T follicular helper cell (primary cell): ENCODE measurements at places on chromosomes 5 and 9.
A peak's percentile ranks its signal among the peaks of the same experiment; 100 is the strongest.

- no peak for DNase-seq
Observed at GRCh38 chr9:33273972-33274328, 9.1 kb downstream of the CHMP5 start.

DNA sequence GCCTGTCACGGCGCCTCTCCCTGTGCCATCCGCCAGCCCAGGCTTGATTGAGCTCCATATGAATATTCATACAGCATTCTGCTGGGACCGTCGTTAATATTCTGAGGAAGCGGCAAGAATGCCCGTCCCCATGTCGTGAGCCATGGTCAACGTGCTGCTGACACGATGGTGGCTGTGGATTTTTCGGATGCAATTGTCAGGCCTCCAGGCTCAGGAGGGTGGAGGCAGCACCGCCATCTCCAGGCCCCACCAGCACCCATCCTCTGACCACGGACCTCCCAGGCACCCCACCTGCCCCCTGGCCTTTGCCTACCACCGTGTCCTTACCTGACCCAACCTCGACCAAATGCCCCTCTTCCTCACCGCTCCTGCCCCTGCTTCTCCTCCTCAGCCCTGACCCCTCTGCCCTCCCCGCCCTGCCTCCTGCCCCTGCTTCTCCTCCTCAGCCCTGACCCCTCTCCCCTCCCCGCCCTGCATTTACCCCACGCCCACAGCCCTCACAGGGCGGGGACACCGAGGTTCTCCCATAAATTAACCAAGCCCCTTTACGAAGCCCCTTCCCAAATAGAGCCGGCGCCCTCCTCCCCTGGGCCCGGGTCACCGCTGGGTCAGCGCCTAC, 9.9 kb downstream of the TMEM250 start:
- no peak for DNase-seq

- DNase-seq: no peak
Observed at GRCh38 chr5:82244854-82245635, 33.1 kb downstream of the RPS23 start.

- DNase-seq: no peak
Observed at GRCh38 chr5:145825751-145826180, 9.4 kb downstream of the PRELID2 start.

- DNase-seq: no peak
Observed at GRCh38 chr5:10513501-10514442, 50.1 kb upstream of the ANKRD33B start.

DNA sequence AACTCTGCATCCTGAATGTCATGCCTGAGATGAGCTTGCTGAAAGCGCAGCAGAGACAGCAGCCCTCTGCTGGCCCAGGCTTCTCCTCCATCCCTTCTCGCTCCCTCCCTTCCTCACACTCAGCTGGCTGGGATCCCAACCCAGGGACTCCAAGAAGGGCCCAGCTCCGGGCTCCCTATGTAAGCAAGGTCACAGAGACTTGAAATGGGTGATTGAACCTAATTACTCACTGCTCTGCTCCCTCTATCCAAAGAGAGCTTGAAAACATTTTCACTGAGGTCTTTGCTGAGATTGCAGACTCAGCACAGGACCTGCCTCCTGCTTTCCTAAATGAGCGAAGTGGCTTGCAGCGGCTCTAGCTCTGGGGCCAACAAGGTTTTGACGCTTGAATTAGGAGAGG, 42.8 kb downstream of the RAPGEF1 start:
- DNase-seq: no peak

DNA sequence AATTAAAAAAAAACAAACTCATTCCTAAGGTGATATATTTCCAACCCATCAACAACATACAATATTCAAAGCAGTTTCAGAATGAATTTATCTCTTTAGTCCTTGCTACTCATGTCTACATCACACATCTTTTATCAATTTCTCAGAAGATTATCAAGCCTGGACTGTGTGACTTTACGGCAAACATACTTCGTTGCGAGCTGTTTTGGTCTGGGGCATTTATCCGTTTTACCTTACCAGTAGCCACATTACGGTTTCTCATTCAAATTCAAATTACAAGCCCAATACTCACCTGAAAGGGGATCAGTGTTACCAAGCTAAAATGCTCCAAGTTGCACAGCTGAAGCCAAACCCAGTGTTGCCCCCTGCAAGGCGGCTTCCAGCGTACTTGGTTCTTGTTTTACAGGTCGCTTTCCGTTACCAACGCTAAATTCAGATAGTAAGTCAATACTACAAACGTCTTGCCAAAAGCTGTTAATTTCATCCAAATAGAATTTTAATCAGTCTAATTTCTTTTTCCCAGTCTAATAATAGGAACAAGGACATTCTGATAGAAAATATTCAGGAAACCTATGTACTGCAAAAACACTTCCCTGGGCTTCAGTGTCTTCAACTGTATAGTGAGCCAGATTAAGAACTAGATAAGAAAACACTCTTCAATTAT, 1.8 kb downstream of the HNRNPH1 start:
- DNase-seq: no peak

DNA sequence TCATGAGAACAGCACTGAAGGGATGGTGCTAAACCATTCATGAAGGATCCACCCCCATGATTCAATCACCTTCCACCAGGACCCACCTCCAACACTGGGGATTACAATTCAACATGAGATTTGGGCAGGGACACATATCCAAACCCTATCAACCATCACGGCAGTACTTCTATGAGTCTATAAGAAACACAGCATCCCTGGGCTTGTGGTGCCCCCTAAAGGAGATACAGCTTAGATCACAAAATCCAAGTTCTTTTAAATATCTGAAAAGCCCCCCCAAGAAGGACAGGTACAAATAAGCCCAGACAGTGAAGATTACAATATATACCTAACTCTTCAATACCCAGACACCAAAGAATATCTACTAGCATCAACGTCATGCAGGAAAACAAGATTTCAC, 233.7 kb upstream of the ADRA1B start:
- DNase-seq: no peak

DNA sequence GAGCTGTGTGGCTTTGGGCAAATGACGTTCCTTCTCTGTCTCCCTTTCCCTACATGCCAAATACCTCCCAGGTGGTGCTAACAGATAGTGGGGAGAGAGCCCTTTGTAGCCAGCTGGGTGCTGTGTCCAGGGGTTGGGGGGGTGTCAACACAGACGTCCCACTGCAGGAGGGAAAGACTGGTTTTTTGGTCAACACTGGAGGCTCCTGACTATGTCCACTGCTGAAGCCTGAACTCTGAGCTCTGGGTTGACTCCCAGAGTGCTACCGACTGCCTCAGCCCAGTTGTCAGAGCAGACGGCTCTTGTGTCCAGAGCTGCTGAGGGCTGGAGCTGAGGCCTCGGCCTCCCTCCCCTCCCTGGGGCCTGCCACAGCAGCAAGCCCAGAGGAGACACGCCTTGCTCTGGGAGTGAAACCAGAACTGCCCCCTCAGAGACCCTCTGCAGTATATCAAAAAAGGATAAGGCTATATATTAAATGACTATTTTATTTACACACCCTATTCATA, 14.8 kb upstream of the SLC25A51 start:
- no peak for DNase-seq

- no peak for DNase-seq
Observed at GRCh38 chr5:178333821-178334481, 101.3 kb upstream of the PHYKPL start.

GRCh38 chr9:72871685-72872084, 81.2 kb downstream of the ALDH1A1 start:
- DNase-seq: no peak

DNA sequence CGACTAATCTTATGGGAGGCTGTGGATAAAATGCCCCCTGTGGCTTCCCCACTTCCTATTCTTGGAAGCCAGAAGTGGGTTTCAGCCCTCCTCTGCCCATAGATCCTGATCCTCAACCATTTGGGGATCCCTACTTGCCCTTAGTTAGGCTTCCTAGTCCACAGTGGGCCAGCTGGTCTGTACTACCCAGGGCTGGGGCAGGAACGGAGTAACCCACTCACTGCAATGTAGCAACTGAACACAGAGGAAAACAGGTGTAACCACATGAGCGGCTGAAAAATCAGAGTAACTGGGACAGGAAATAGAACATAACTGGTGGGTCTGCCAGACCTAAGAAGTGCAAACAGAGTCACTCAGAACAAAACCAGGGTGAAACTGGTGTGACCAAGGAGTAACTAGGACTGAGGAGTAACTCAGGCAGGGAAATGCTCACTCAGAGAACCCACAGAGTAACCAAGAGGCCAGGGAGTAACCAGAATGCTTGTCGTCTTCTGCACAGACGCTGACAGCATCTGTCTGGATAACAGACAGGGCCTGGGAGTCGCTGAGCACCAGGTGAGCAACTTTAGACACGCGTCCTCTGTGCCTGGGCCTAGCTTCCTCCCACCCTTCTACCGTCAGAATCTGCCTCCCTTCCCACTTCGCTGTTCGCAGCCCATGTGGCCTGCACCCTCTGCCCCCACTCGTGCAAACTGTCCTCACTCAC, 1.0 kb downstream of the AQP3 start:
- peak; percentile 38 for DNase-seq

GRCh38 chr9:127664324-127664677, 42.5 kb upstream of the CFAP157 start:
- DNase-seq: no peak

DNA sequence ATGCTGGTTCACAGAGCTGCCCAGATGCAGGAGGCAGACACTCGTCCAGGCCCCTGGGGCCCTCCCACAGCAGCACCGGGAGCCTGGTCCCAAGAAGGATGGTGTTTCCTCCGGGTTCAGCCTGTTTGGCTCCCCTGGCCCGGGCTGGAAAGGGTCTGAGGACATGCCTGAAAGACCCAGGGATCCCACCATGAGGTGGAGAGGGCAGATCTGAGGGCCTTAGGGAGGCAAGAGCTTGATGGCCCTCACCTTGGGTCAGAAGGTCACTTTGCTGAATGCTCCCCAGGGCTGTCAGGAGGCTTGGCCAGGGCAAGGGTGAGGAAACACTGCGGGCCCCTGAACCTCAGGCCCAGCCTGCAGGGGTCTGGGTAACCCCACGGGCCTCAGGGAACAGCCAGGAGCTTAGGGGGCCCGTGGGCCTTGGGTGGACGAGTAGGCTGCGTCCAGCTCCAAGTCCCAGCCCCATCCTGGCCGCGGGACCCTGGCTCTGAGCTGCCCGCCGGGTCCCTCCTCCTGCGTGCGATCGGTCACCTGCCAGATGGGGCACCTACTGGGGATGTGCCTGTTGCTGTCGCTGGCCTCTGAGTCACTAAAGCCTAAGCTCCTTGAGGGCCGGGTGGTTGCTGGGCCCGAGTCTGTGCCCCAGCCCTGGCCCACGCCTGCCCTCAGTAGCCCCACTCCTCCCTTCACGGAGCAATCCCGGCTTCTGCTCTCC, 106.2 kb downstream of the ZNF354C start:
- no peak for DNase-seq

DNA sequence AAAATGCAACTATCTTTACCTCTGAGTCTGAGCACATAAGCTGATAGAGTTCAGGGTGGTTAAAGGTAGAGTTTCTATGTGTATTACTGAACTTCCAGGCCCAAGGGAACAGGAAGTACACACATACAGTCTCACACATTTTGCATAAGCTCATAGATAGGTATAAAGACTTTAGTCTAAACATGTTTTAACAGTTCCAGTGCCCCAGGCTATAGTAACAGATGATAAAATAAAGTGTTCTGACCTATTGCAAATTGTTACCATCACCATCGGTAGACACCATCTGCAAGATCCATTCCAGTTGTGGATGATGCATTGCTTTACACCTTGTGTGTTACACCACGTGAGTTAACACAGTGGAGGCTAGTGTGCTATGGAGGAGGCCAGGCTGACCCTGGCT, 95.8 kb downstream of the TMEM174 start:
- DNase-seq: no peak

DNA sequence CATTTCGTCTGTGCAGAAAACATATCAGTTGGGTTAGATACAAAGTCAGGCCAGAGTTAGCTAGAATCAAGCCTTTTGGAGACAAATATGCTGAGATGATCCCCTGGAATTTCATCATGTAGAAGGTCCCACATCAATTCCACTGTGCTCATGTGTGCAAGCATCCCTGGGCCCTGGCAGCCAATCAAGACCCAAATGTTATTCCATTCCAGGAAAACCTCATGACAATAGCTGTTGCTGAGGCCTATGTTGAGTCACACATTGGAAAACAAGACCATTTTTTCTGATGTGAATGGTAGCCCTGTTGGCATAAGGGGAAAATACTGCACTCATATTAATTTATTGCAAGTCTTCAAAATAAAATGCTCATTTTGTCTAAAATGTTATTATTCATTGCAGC, 11.5 kb downstream of the SPOCK1 start:
- no peak for DNase-seq

DNA sequence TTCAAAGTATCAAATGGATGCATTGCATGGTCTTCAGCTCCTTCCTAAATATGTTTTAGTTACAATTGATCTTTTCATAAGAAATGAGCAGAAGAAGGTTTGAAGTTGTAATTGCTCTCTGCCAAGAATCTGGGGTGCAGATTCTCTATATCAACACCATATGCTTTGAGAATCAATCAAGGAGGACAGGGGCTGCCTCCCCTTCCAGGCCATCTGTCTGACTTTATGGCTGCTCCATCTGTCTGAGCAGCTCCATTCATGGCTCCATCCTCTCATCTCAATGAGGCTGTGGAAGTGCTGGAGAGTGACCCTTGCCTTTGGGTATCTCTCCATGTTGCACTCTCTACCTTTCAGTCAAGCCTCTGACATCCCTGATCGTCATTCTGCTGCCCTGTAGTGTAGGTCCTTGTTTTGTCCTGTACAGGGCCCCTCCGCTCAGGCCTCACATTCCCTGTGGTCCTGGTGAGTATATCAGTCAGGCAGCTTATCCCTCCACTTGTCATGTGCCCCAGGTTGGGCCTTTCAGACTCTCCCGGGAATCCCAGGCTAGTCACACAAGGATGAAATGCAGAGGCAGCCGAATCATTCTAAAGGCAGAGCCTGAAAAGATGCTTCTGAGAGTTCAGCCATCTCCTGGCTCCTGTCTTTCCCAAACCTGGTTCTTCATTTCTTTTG, 14.0 kb upstream of the SV2C start:
- DNase-seq: no peak

- DNase-seq: no peak
Observed at GRCh38 chr9:71108937-71109336, 12.5 kb downstream of the TRPM3 start.

GRCh38 chr5:36238502-36239295, 3.0 kb downstream of the NADK2 start:
- no peak for DNase-seq

GRCh38 chr9:129776938-129777768, 24.3 kb upstream of the PTGES start:
- DNase-seq: no peak

- no peak for DNase-seq
Observed at GRCh38 chr5:36239370-36240293, 2.1 kb downstream of the NADK2 start.

DNA sequence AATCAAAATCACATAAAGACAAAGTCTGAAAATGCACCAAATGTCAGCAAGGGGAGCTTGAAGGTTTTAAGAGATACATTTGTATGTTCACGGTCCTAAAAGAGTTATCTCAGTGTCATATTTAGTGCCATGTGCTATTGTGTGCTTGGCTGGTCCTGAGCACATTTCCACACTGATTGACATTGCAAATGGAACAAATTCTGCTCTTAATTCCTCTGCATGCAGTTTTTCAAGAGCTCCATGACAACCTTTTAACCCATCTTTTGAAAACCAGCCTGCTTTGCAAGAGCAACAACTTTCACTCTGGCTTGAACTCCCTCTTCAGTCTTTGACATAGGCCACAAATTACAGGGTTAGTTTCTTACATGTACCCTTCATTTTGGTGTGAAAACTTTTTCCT, 175.4 kb upstream of the ACTBL2 start:
- DNase-seq: no peak
